ENCODE measurements at places on chromosomes 3 and 15.

- H3K4me3 ChIP-seq, result no peak overlapping the region
- H3K27ac ChIP-seq, result no peak overlapping the region
- H3K4me1 ChIP-seq, result no peaks in the 10 kb centered on the region
- ATAC-seq, result no peak
These were observed 1596.6 kb downstream of the SI start for GRCh38 chr3:163481738-163482137.

GRCh38 chr15:59196416-59196815, 10.2 kb upstream of the LDHAL6B start:
- peaks cover 52% of the 10 kb centered on the region for H3K36me3 ChIP-seq
- H3K27me3 ChIP-seq, result no peaks in the 10 kb centered on the region
- H3K4me3 ChIP-seq, result no peak overlapping the region

DNA sequence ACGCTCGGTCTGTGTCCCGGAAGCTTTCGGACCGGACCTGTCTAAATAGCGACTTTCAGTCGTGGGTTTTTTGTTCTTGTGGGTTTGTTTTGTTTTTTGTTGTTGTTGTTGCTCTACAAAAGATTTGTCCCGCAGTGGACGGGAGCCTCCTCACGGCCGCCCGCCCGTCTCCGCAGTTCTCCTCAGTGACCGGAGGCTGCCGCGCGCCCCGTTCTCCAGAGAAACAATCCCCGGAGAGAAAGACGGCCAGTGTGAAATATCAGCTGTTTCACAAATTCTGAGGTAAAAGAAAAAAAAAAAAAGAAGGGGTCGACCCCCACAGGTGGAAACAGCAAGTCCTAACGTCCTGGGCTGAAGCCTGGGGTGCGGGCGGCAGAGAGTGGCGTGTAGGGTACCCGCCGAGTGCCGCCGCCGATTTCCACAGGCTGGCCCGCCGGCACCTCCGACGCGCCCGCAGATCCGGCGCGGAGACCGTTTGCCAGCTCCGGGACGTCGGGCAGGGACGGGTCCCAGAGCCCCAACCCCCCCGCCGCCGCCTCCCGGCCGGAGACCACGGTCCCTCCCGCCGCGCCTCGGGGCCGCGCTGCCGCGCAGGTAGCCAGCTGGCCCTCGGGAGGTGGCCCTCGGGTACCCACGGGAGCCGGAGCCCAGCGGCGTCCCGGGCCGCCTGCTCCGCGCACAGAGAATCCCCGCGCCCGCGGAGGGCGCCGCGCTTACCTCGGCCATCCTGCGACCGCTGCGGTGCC, 478 bp downstream of the BNC1 start:
- no peak overlapping the region for H3K27ac ChIP-seq
- peaks cover 48% of the 10 kb centered on the region for H3K27me3 ChIP-seq
- no peaks in the 10 kb centered on the region for H3K36me3 ChIP-seq

DNA sequence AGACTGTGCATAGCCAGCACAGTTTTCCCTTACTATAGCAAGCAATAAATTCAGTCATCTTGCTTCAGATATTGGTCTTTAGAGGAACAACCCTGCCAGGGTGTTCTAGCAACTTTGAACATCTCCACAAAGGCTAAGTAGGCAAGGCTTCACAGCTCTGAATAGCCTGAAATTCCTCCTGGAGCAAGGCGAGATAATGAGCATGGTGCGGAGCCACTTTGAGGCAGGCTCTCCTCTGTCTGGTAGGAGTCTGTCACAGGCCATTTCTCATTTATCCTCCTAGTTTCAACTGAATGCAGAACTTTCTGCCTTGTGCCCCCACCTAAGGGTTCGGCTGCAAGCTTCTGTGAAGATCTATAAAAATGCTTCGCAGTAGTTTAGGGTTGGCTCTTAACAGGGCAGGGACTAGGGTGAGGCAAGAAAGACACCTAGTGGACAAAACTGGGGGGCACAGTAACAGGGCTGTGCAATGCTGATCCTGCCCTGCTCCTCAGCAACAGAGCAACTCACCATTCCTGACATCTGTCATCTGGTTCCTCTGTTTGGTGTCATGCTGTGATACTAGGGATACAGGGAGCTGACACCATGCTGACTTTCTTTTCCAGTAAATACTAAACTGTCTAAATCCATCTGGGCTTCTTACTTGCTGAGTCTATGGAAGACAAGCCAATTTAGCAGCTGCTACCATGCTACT, 16.6 kb upstream of the EHHADH start:
- no peaks in the 10 kb centered on the region for H3K4me1 ChIP-seq
- peaks cover 57% of the 10 kb centered on the region for H3K27me3 ChIP-seq
- H3K27ac ChIP-seq, result no peak overlapping the region
- no peak overlapping the region for H3K4me3 ChIP-seq
- peak; percentile 65 for ATAC-seq
- no peaks in the 10 kb centered on the region for H3K36me3 ChIP-seq

- H3K4me3 ChIP-seq, result no peak overlapping the region
- peaks cover 15% of the 10 kb centered on the region for H3K27me3 ChIP-seq
- H3K27ac ChIP-seq, result no peak overlapping the region
- H3K36me3 ChIP-seq, result peaks cover 5% of the 10 kb centered on the region
These were observed 369.7 kb upstream of the PROK2 start for GRCh38 chr3:72154391-72155335.

DNA sequence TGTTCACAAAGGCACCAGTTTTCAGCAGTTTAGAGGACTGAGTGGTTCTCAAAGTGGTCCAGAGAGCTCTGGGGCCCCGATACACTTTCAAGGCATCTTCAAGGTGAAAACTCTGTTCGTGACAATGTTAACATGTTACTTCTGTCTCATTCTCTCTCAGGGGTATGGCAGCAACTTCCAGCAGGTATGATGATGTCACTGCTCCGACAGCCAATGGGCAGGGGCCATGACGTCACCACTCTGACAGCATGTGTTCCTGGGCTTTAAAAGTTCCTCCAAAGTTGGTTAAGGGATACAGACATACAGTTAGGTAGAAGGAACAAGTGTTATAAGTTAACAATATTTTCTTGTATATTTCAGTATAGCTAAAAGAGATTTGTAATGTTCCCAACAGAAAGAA, 87.9 kb downstream of the KLF15 start:
- no peaks in the 10 kb centered on the region for H3K36me3 ChIP-seq
- H3K4me1 ChIP-seq, result peaks cover 5% of the 10 kb centered on the region
- peaks cover 60% of the 10 kb centered on the region for H3K27me3 ChIP-seq
- ATAC-seq, result no peak
- H3K27ac ChIP-seq, result no peak overlapping the region

DNA sequence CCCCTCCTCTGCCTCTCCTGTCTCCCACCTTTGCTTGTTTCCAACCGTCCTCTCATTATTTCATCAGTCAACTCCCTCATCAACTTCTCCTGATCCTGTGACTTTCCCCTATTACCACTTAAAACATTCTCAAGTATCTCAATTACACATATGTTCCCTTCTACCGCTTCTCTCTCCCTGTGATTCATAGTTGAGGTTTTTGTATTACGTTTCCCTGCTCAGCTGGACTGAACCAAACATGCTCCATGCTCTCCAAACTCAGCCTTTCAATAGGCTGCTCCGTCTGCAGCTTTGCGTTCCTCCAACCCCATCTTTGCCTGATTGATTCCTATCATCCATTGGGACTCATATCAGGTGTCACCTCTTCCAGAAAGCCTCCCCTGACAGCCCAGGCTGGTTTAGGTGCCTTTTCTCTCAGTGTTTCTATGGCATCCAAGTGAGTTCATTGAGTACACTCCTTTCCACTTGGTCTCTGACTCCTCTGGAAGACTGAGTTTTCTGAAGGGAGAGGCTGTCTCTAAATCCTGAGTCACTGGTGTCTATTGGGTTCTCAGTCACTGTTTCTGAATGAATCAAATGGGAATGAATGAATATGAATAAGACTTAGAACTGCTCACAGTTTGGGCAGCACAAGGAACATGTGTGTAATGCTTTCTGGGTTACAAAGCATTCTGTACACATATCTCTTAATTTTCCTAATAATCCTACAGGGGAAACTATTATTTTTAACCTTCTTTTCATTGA, 56.4 kb downstream of the PLD1 start:
- no peak for ATAC-seq
- peaks cover 7% of the 10 kb centered on the region for H3K27me3 ChIP-seq
- no peak overlapping the region for H3K27ac ChIP-seq
- H3K36me3 ChIP-seq, result no peaks in the 10 kb centered on the region
- H3K4me1 ChIP-seq, result no peaks in the 10 kb centered on the region
- no peak overlapping the region for H3K4me3 ChIP-seq

DNA sequence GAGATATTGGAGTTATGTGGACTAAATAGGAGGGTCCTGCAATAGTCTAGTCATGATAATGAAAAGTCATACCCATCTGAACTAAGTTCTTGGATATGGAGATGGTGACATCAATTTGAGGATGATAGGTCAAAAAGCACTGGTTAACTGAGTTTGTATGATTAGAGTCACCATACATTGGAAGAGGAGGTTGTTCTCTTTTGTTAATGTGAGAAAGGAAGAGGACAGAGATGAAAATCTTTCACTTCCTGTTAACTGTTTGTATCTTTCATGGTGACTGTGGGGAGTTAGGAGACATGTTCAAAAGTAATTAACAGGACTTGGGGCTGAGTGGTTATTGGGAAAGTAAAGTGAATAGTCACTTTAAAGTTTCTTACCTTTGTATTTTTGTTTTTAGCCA, 11.1 kb downstream of the TMEM62 start:
- peaks cover 15% of the 10 kb centered on the region for H3K4me1 ChIP-seq
- peak overlapping the region; percentile 46 for H3K27ac ChIP-seq
- peak; percentile 41 for ATAC-seq

DNA sequence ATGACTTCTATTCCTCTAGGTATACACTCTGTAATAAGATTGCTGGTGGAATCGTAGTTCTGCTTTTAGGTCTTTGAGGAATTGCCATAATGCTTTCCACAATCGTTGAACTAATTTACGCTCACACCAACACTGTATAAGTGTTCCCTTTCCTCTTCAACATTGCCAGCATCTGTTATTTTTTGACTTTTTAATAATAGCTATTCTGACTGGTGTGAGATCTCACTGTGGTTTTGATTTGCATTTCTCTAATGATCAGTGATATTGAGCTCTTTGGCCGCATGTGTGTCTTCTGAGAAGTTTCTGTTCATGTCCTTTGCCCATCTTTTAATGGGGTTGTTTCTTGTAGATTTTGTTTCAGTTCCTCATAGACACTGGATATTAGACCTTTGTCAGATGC, 12.8 kb downstream of the NXPE3 start:
- peak; percentile 98 for ATAC-seq
- peaks cover 98% of the 10 kb centered on the region for H3K36me3 ChIP-seq
- peaks cover 45% of the 10 kb centered on the region for H3K4me1 ChIP-seq
- H3K27ac ChIP-seq, result peak overlapping the region; percentile 79
- H3K27me3 ChIP-seq, result no peaks in the 10 kb centered on the region

- no peaks in the 10 kb centered on the region for H3K36me3 ChIP-seq
- no peak for ATAC-seq
- H3K27me3 ChIP-seq, result no peaks in the 10 kb centered on the region
- H3K4me3 ChIP-seq, result no peak overlapping the region
- H3K27ac ChIP-seq, result no peak overlapping the region
These were observed 3.5 kb upstream of the SMAD3 start for GRCh38 chr15:67061811-67062368.

- ATAC-seq, result no peak
- H3K27me3 ChIP-seq, result no peaks in the 10 kb centered on the region
- peaks cover 8% of the 10 kb centered on the region for H3K4me1 ChIP-seq
- H3K4me3 ChIP-seq, result no peak overlapping the region
- H3K36me3 ChIP-seq, result peaks cover 43% of the 10 kb centered on the region
These were observed 11.5 kb downstream of the SETMAR start for GRCh38 chr3:4314688-4315087.
